ENCODE measurements at places on chromosomes 11 and 22.

DNA sequence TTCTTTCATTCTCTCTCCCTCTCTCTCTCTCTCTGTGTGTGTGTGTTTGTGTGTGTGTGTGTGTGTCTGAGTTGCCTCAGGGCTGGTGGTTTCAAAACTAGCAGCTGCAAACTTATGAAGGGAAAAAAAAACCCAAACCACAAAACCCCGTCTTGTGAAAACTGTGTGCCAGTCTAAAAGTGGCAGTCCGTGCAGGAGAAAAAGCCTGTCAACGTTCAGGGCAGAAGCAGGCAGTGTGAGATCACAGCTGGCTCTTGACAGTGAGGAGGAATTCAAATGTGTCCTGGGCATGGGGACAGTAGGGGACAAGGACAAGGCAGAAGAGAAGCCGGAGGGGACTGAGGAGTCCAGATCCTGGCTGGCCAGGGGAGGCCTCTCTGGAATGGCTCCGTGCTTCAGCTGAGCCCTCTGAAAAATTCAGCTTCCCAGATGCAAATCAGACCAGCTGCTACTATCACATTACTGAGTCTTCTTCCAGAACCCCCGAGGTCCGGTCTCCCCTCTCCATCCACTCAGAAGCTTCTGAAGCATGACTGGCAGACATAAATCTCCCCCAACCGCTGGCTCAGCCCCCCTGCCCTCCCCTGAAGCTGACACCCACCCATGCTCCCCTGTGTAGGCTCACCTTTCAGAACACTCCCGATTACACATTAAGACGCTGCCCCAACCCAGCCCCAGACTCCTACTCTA is 31.9 kb downstream of the FLI1 start:
- no peak for DNase-seq

- DNase-seq = no peak
Observed at GRCh38 chr22:35432228-35432905, 32.4 kb downstream of the MCM5 start.

DNA sequence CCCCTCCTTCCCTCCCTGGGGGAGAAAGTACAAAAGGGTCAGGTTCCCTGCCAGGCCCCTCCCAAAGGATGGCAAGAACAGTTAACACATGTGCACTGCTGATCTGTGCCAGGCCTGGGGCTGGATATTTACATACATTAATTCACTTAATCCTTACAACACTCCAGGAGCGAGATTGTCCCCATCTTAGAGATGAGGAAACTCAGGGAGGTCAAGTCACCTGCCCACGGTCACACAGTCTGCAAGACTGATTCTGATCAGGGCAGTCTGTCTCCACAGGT is 36.5 kb downstream of the NECTIN1 start:
- DNase-seq = peak; percentile 70

- no peak for DNase-seq
Observed at GRCh38 chr11:134229126-134229790, 4.8 kb downstream of the VPS26B start.

- no peak for DNase-seq
Observed at GRCh38 chr11:83105168-83105567, 33.5 kb upstream of the RAB30 start.

GRCh38 chr11:133656082-133656635 is 123.9 kb upstream of the OPCML start:
- no peak for DNase-seq

DNA sequence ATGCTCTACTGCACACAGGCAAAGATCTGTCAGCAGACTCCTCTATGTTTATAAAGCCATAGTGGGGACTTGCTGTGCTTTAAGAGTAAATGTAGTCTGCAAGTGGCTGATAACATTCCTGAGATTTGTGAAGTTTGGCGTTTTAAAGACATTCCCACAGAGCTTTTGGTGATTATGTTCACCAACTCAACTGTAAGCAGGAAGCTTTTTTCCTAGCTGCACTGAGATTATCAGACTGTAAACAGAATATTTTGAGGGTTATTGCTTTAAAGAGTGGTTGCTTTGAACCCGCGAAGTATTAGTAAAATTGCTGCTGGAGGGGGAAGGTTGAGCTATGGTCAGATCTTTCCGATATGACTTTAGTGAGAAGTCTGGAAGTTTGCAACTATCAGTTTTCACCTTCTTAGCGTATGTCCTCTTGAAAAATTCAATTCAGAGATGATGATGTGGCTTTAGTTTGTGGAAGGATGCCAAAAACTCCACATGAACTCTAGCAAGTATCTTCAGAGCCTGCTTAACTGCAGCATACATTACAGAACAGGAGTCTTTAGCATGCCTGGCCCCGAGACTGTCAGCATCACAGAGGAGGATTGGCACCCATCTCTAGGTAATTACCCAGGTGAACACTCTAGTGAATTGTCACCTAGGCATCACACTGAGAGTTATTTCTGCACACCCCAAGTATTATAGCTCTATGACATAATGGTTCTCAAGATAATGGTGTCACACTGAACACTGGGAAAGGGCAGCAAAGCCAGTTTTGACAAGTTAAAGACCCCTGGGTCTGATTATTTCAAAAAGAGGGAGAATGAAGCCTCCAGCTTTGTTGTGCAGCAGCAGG is 89.9 kb downstream of the MTNR1B start:
- peak; percentile 33 for DNase-seq

DNA sequence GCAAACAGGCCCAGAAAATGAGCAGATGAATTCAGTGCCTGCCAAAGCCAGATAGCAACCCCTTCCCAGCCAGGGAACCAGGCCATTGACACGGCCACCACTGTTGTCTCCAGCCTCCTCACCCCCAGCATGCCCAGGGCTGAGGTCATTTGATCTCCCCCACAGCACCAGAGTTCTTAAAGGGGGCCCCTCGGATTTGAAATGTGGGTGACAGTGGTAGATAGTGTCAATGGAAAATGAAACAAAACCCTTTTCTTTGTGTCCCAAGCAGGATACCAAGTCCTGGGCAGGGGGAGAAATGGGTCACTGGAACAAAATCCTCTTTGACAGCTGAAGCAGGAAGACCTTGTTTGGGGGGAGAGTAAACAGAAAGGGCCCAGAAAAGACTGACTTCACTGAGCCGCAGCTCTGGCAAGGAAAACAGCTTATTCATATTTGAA is 14.3 kb upstream of the ACCSL start:
- no peak for DNase-seq

DNA sequence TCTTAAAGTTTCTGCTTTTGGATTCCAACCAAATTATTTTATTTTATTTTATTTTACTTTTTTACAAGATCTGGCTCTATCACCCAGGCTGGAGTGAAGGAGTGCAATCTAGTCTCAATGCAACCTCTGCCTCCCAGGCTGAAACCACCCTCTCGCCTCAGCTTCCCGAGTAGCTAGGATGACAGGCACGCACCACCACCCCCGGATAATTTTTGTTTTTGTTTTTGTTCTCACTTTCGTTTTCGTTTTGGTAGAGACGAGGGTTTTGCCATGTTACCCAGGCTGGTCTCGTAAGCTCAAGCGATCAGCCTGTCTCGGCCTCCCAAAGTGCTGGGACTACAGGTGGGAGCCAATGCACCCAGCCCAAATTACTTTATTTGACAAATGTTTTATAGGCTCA is 219.8 kb downstream of the ETS1 start:
- DNase-seq = no peak

GRCh38 chr22:31339148-31339832 is 6.9 kb downstream of the PATZ1 start:
- no peak for DNase-seq

DNA sequence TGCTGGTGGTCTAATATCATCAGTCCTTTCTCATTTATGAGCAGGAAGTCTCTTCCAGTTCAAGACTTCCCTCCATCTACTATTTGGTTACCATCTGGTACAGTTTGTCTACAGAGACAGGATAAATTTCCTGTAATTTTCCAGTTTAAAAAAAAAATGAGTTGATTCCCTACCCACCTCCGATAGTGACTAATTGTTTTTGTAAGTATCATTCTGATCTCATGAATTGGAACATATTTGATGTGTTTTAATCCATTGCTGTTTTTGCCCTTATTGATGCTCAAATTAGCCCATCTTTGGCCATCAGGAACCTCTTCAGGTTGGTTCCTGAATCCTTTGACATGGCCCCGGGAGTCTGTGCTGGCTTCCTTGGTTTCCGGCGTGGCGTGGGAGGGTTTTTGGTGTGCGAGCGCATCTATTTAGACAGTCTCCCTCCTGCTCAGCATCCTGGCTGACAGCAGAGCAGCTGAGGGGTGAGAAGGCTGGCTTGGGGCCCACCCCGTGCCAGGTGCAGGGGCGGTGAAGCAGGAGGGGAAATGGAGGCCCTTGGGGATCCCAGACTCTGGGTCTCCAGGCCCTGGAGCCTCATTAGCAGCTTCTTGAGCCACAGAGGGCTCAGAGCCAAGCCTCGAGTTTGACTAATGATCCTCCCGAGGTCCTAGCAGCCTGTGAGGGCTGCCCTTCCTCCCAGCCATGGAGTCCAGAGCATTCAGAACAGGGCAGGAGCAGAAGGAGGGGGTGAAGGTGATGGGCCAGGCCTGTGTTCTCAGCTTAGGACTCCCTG is 6.8 kb downstream of the OMP start:
- DNase-seq = peak; percentile 90

DNA sequence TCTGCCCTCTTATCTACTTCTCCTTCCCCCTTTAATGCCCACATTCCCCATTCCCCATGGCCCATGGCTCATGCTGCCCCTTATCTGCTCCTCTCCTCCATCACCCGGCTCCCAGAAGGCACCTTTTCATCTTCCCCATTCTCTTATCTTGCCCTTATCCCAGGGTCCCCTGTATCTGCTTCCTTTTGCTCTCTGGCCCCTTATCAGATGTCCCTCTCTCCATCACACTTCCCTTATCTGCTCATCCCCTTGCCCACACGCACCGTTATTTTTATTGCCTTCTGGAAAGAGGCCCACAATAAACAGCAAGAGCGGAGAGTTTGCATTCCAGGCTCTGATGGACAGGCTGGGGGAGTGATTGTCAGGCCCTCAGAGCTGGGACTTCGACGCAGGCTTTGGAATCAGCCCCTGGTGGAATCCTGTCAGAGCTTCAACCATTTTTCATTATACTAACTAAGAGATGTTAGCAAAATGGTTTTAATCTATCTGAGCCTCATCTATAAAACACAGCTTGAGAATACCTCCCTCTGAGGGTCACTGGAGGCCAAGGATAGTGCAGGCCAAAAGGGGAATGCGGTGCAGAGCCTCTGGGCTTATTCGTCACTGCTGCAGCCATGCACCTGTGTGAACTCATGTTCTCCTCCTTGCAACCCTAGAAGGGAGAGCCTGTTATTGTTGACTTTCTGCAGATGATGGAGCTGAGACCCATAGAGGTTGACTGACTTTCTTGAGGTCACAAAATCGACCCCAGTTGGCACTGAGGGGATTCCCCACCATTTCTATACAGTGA is 37.0 kb upstream of the LRRC55 start:
- DNase-seq = no peak

DNA sequence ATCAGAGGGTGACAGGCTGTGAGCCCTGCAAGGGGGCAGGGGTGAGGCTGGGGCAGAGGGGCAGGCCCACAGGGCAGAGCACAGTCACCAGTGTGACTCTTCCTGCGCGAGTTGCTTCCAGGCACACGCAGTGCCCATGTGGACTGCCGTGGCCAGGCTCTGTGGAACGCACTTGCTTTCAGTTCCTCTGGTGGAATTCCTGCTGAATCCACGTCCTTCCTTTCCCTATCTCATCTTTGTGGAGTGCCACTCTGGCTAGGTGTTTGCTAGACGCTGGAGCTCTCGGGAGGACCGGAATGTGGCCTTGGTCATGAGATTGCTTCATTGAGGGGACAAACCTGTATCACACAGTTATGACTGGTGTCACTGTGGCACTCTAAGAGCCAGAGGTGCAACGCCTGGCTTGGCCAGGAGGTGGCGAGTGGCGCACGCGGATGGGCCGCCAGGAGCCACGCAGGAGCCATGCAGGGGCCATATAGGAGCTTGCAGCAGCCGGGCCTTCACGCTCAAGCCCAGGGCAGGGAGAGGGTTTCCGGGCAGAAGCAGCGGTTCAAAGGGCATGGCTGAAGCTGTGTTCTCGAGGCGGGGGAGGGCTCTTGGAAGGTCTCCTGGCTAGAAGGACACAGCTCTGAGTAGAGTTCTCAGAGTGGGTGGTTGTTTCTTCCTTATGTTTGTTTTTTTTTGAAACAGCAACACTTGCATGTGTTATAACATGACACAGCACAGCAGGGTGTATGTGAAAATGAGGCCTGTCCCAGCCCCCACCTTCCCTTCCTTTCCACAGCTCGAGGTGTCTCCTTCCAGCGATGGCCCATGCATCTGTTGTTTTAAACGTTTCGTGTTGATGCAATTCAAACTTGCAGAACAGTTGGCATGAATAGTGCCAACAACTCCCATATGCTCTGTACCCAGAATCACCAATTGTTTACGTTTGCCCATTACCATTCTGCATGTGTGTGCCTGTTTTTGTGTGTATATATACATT is 36.2 kb downstream of the TBC1D22A start:
- peak; percentile 52 for DNase-seq

GRCh38 chr22:29269230-29269604 is 1.1 kb downstream of the EWSR1 start:
- DNase-seq = peak; percentile 17

Measured in NCI-H1105 treated with DMSO at 0.1 percent for 48 hours (cell line).